ENCODE measurements at places on chromosomes 16 and 17. TPM values are rescaled to one million over a fixed set of nuclear protein-coding genes. Genes with fewer than 3 reads are reported as not detected.

Gene GNG13
- total RNA-seq: not detected

Gene UBE2Z
- 53.3 TPM for total RNA-seq

GRCh38 chr17:2195729-2196128 lies 107.9 kb downstream of the SMG6 start:
- no peak for DNase-seq

GRCh38 chr17:40317880-40318829 lies 9.2 kb downstream of the RARA start:
- peak; percentile 98 for DNase-seq
